ENCODE measurements at places on chromosomes 12 and 14.

DNA sequence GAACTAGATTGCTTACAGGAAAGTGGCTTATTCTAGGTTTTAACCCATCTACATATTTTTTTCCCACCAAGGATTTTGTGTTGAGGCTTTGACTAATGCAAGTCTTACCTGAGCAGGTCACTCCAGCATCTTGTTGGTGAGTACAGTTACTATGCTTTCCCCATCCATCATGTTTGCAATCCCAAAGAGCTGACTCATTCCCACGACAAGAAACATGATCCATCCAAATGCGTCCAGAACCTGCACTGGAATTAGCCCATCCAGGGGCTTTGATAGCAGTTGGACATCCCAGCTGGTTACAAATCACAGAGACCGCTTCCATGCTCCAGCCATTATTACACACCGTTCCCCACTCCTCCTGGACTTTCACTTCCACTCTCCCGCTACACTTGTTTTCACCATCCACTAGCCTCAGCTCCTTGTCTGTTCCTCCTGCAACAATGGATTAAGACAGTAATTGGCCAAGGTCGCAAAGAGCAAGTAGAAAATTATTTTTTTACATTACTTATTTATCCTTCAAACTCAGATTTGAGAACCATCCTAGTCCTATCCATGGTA lies 2.5 kb downstream of the CD163 start:
- DNase-seq = no peak

- peak; percentile 23 for DNase-seq
These were observed 26.4 kb downstream of the FAM222A start for GRCh38 chr12:109739747-109740693.

- peak; percentile 50 for DNase-seq
These were observed 24.0 kb downstream of the KLRK1 start for GRCh38 chr12:10365696-10366405.

- no peak for DNase-seq
These were observed 209.8 kb downstream of the PELI2 start for GRCh38 chr14:56328021-56328420.

GRCh38 chr12:8628731-8629130 lies 16.1 kb upstream of the AICDA start:
- no peak for DNase-seq

GRCh38 chr14:78327426-78328221 lies 157.5 kb downstream of the NRXN3 start:
- no peak for DNase-seq

DNA sequence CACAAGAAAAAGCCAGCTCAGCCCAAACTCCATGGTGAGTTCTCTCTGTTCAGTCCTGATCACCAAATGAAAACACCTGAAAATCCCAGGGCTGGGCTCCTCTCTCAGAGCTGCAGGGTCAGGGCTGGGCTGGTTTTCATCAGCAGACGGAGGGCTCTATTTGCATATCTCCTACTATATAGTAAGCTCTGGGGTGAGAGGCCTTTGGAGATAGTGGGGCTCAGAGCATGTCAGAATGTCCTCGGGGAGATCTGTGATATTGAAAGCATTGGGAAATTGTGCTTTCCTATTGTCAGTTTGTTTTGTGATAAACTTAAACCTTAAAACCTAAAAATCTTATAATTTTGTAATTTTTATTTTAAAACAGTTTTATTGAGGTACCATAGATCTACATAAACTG lies 742.6 kb downstream of the TMEM121 start:
- DNase-seq = no peak

DNA sequence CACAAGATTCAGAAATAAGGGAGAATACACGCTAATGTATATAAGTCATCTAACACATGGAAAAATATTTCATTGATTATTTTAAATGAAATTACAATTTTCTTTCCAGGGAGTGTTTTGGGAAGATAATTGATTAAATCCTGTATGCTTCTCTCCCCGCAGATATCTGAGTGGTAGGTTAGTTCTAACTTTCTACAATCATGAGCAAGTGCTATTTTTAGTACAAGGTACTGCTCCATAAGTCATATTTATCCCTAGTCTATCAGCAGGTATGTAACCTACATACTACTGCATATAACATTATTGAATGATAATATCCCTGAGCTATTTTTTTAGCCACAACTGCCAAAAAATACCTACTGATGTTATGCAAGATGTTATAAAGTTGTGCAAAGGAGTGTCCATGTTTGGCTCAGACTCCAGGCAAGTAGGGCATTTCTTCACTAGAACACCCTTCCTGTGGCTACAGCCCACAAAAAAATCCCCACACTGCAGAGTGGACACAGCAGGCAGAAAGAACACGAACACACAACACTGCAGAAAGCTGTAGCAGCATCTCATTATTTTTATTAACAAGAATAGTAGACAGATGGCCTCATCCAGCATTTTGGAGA lies 87.0 kb downstream of the SEC23A start:
- no peak for DNase-seq

DNA sequence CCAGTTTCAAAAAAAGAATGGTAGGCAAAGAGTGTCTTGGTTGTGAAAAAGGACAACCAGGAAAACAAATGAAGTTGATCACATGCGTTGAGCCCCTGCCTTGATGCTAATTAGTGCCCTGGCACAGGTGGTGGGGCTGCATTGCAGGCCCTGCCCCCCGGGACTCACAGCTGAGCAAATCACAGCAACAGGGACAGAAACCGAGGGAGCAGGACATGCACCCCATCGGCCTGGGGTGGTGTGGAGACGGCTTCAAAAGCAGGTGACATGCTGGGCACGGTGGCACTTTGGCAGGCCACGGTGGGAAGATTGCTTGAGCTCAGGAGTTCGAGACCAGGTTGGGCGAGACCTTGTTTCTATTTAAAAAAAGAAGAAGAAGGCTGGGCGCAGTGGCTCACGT lies 1.1 kb upstream of the PAPLN start:
- no peak for DNase-seq

DNA sequence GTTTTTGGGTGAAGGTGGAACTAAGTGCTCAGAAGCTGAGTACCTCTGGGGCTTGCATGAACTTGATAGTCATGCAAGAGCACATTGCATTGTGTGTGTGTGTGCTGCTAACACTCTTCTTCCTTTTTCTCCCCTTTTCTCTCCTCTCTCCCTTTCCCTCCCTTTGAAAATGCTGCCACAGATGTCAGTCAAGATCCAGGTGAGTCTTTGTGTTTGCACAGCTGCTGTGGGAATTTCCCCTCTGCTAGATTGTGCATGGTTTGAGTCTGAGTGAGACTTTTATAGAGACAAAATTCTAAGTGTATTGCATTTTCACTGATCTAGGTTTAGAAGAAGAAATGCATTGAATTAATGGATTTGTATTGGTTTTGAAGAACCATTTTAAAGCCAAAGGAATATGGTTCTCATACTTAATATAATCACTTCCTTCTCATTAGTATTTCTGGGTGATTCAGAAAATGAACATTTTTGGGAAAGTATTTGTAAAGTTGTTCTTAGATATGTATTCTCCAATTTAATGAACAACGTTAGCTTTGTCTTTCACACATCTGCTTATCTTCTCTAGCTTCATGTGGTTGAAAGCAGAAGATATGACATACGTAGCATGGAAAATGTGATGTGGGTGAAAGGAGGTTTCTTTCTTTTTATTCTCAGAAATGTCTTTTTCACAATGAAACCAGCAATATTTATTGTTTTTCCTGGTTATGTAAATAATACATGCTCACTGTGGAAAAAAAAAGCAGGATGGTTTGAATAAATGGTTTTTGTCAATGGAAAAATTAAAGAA lies 108.5 kb downstream of the NRXN3 start:
- no peak for DNase-seq

DNA sequence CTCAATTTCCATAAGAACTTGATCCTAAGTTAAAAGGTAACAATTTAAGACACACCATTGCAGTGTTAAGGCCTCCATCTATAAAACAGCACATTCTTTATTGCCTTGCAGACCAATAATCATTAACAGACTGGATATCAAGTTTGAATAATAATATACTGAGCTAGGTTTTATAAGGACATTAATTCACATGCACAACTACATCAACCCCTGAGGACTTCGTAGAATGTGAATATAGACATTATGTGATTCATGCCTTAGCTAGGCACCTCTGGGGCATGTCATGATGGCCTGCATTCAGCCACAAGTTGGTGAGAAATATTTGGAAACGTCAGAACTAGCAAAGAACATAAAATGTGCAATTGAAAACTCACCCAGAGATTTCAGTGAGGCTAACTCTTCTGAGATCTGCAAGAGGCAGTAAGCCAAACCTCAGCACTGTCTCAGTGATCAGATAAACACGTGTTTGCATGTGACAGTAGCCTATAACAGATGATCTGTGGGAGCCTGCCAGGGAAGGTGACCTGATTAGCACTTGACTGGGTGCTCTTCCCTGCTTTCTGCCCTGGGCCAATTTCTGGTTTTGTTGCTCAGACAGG lies 492.2 kb downstream of the FLRT2 start:
- no peak for DNase-seq

- DNase-seq = no peak
These were observed 11.5 kb downstream of the CBLN3 start for GRCh38 chr14:24417832-24418491.

GRCh38 chr14:89720741-89721729 lies 233.5 kb downstream of the EFCAB11 start:
- no peak for DNase-seq

DNA sequence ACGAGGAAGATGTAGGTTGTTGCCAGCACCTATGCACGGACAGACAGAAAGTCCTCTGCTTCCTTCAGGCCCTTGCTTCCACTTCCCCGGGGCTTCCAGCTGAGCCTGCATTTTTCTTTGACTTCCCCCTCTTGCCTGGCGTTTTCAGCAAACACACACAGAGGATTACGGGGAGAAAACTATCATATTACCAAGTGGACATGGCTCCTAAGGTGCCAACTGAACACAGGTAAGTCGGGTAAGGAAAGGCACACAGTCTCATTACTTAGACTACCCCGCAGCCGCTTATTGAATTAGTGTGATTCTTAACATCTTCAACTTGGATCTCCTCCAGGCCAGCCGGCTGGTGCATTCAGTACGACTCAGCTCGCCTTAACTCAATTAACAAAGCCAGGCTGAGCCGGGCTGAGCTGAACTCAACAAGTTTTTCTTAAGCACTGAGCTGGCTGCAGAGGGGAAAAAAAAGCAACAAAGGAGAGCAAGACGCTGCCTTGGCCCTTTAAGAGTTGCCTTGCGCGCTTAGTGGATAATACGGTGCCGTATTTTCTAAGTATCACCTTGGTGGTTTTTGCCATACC lies 19.2 kb upstream of the MAP1LC3B2 start:
- DNase-seq = peak; percentile 37

GRCh38 chr12:91978143-91978542 lies 167.5 kb downstream of the BTG1 start:
- no peak for DNase-seq

GRCh38 chr12:27937768-27938167 lies 34.8 kb downstream of the PTHLH start:
- DNase-seq = no peak

DNA sequence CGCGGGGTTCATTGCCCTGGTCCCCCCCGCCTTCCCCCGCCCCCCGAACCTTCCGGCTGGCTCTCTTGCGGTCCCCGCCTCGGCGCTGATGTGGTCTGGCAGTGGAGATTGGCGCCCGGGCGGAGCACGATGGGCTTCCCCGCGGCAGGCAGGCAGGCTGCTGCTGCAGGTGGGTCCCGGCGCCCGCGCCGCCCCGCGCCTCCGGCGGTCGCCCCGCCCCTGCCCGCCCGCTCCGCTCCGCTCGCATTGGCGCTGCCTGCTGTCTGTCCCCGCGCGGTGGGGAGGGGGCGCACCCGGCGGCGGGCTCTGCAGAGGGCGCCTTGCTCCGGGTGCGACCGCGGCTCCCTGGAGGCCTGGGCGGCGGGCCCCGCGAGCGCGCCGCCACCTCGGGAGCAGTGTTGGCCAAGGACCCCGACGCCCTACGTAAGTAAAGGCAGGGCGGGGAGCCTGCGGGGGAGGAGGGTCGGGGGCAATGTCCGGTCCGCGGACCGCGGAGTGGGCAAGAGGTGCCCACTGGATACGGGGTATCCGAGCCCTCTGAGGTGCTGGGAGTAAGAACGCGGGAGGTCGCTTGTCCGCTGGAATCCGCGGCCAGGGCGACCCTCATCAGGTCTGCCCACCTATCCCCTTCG lies at the start of gene AKAP5:
Gene AKAP5 (plus strand): TSS at position 309 of the 632 bp plus-strand sequence. CDS start 2,896 bp downstream, outside the sequence.
- DNase-seq = peak; percentile 62

DNA sequence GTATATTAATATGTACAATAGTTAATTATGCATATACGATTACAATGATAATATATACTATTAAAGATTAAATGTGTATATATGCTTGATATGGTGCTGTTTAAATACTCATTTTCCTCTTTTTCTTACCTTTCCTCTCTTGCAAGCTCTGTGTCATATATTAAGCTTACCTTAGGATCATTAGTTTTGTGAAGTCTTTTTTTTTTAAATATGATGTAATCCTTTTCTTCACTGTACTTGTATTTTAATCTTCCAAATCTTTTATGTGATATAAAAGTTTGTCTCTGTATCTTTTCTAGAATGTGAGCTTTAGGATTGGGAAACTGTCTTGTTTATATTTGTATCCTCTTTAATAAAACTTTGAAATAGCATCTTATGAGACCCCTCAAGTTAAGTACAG lies 88.7 kb downstream of the CCDC91 start:
- no peak for DNase-seq

- no peak for DNase-seq
These were observed 126.4 kb downstream of the DERA start for GRCh38 chr12:16037533-16037932.

GRCh38 chr12:42362647-42363260 lies 36.8 kb downstream of the PPHLN1 start:
- no peak for DNase-seq

All from ACHN (cell line).